Fibroblast of skin of scalp (primary cell): ENCODE measurements at places on chromosomes 2 and 18.

- no peak for DNase-seq
Measured at GRCh38 chr2:39865751-39866150, 86.7 kb upstream of the THUMPD2 start.

- peak; percentile 76 for DNase-seq
Measured at GRCh38 chr18:25310045-25310444, 41.9 kb downstream of the ZNF521 start.

DNA sequence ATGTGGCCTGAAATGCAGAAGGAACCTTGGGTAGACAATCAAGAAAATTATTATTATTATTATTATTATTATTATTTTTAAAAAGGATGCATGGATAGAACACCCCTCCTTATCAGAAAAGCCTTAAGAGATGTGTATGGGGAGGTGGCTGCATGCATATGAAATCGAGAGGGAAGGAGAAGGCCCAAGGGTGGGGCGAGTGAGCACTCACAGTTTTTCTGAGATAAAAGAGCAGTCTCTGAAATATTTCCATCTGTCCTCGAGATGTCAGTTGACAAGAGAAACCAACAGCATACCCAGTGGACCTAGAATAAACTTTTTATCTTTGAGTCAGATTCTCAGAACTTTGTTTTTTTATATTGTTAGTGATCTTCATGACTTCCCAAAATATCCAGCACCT is 282.9 kb downstream of the GPD2 start:
- DNase-seq: no peak

- DNase-seq: no peak
Measured at GRCh38 chr2:235037604-235038166, 85.9 kb downstream of the SH3BP4 start.

- DNase-seq: no peak
Measured at GRCh38 chr2:24929230-24929629, 9.2 kb upstream of the ADCY3 start.

GRCh38 chr2:28586867-28587266 is 91.0 kb downstream of the PLB1 start:
- DNase-seq: no peak

DNA sequence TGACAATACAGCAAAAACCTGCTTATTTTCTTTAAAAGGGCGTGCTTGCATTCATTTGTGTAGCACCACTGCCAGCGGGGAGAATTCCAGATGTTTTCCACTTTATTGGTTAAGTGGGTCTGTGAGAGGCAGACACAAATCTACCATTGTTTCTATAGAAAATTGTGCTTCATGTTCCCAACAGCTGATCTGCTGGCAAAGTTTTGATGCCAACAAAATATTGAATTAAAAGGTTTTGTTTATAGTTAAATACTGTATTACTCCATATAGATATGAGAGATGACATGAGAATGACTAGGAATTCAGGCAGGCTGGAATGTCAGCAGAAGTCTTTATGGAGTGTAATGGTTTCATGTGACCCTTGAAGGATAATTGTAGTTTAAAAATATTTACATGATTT is 182.7 kb downstream of the MC4R start:
- DNase-seq: no peak

GRCh38 chr2:168119515-168120141 is 127.8 kb downstream of the STK39 start:
- DNase-seq: peak; percentile 64

DNA sequence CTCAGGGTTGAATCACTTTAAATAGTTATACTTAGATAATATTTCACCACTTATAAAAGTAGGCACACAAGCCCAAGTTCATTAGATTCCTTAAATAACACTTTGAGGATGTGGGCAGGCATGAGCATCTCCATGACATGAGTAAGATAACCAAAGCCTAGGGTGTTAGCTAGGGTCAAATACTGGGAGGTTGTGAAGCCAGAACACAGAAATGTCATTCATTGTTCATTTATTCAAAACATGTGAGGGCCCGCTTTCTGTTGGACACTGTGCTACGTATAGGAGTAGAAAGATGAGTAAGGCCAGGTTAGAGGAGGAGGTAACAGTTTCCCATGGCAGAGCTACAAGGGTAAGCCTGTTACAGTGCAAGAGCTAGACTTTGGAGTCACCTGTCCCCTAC is 93.5 kb upstream of the NEDD4L start:
- peak; percentile 45 for DNase-seq

DNA sequence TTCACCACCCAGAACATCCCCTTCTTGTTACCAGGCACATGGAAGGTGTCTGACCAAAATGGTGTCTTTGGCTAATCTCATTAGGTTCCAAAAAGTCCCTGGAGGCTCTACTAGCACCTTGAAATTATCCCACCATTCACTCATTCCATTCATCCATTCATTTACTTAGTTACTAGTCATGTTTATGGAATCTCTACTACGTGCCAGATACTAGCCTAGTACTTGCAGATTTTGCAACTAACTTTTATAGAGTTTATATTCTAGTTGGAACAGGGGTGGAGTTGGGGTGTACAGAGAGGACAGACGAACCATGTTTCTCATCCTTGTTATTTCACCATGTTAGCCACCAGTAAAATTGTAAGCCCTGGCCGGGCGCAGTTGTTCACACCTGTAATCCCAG is 4.0 kb upstream of the NOP58 start:
- no peak for DNase-seq

GRCh38 chr18:53701697-53702096 is 522.8 kb downstream of the MBD2 start:
- no peak for DNase-seq

DNA sequence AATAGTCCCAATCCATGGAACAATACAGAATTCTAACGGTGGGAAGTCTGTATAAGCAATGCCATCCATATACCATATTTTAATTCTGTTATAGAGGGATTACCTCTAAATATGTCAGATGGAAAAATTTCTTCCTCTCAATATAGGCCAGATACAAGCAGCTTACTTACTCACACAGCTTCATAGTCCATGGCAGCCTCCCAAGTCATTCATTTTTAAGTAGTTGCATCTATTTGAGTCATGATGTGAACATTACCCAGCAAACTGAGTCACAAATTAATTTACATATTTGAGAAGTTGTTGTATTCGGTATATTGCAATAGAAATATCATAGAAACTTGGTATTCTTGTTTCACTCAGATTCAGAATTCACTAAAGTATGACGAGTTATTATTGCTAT is 20.3 kb downstream of the TBR1 start:
- peak; percentile 88 for DNase-seq

DNA sequence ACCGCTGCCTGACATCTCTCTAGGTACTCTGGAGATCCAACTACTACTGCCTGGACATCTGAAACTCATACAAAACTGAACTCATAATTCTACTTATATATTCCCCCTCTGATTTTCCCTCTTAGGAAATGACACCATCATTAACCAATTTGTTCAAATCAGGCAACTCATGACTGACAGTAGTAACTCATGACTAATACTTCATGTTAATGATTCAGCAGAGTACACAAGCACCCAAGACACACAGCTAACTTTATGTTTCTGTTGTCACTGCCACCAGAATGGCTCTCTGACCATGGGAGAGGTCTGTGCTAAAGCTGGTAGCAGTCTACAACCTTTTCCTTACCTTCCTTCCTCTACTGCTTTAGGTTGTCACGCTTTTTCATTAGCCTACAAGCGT is 91.1 kb downstream of the ITSN2 start:
- DNase-seq: peak; percentile 22

DNA sequence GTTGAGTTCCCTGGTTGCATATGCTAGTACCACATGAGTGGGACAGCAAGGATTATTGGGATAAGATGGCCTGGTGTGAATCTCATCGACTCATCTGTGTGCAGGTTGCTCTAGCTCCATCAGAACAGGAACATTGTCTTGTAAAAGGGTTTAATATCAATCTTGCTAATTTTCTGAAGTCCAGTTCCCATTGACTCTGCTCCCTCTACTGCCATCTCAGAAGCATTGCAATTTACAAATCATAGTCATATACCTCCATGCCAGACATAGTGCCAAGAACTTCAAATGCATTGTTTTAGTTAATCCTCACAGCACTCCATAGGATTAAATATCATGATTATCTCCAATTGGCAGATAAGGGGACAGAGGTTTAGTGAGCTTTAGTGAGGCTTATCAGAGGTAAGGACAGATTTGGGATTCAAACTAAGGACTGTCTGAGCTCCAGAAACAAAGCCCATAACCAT is 4.8 kb upstream of the STAT4 start:
- DNase-seq: peak; percentile 66

GRCh38 chr2:97870396-97870843 is 125.3 kb downstream of the TMEM131 start:
- DNase-seq: peak; percentile 98

GRCh38 chr2:234348081-234348480 is 148.8 kb downstream of the ARL4C start:
- peak; percentile 46 for DNase-seq
